Glutamatergic neuron (in vitro differentiated cells): ENCODE measurements at places on chromosomes 11 and 22. TPM values are rescaled to one million over a fixed set of nuclear protein-coding genes. Genes with fewer than 3 reads are reported as not detected.

DNA sequence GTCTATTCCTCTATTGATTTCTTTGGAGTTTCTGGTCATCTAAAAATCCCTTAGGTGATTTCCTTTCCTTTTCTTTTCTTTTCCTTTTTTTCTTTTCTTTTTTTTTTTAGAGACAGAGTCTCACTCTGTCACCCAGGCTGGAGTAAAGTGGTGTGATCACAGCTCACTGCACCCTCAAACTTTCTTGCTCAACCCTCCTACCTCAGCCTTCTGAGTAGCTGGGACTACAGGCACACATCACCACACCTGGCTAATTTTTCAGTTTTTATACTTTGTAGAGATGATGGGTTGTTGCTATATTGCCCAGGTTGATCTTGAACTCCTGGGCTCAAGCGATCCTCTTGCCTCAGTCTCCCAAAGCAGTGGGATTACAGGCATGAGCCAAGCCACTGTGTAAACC lies 1.9 kb upstream of the C11orf52 start:
- DNase-seq, result no peak

- no peak for DNase-seq
Observed at GRCh38 chr11:69136471-69136870, 19.3 kb upstream of the SMIM38 start.

The OR6T1 gene
- total RNA-seq, result not detected

The RRP7A gene
- total RNA-seq, result 35.1 TPM

DNA sequence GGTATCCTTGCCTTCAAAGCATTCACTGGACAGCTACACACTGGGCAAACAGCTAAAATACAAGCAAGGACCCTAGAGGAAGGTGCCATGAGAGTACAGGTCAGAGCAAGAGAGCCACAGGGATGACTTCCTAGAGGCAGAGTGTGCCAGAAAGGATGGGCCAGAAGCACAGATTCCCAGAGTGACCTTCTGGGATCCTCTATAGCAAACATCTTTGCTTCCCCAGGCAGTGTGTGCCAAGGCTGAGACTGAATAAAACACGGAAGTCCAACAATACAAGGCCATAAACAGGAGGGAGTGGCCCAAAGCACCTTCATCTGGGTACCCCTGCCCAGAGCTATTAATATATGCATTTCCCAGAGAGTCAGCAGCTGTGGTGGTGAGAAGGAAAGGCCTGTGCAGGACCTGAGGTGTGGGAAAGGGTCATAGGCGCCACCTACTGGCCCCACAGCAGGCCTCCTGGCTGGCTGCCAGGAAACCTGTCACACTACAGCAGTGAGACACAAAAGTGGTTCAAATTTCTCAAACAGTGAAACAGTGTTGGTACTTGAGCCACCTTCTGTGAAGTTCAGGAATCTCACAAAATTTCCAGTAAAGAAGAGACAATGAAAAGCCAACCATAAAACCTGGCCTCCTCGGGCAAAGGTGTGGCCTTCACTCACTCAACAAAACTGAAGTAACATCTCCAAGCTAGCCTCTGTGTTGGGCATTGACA lies 20.3 kb downstream of the CLPB start:
- peak; percentile 86 for DNase-seq

The CARNS1 gene
- 0.07 TPM for total RNA-seq

DNA sequence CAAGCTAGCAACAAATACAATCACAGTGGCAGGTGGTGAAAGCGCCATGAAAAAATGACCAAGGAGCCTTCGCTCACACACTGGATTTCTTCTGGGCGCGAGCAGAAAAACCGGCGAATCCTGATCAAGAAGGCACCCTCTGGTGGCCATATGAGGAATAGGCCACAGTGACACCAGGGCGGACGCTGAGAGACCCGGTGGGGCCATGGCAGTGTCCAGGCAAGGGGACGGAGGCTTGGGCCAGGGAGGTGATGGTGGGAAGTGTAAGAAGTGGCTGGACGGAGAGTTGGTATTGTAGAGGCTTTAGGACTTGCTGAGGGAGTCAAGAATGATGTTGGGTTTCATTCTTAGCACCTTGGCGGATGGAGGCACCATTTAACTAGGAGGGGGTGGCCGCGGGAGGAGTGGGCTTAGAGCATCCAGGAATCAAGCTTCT lies 16.9 kb upstream of the RAC2 start:
- DNase-seq, result peak; percentile 75

DNA sequence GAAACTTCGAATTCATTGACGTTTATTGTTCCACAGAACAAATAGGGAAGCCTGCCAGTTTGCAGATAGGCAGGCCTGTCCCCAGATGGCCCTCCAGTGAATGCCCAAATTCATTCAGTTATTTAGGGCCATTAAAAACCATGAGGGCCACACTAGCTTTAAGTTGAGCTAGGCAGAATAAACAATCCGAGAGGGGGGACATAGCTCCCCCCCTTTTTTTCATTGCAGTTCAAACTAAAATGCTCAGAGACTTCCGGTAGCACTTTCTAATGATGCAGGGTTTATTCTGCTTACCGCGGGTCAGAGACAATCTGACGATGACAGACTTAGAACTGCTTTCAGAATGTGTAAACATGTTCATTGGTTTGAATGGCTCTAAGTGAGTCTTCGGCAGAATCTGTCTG lies 72.0 kb downstream of the ZBTB16 start:
- no peak for DNase-seq

GRCh38 chr11:104159356-104159755 lies 4.6 kb downstream of the PDGFD start:
- DNase-seq, result no peak

- DNase-seq, result no peak
Observed at GRCh38 chr11:85682330-85683305, 3.4 kb downstream of the CCDC89 start.

- no peak for DNase-seq
Observed at GRCh38 chr11:46868912-46869311, 22.8 kb upstream of the CKAP5 start.

- DNase-seq, result no peak
Observed at GRCh38 chr11:126465573-126466188, 110.2 kb downstream of the ST3GAL4 start.

The AAMDC gene
- total RNA-seq, result 11.4 TPM

The RIN1 gene
- total RNA-seq, result 1.9 TPM

GRCh38 chr11:61295596-61295926 lies 445 bp upstream of the VWCE start:
- no peak for DNase-seq
